ENCODE measurements at places on chromosomes 7 and 10.

GRCh38 chr10:113131613-113132261 is 181.7 kb downstream of the TCF7L2 start:
- no peak for DNase-seq

GRCh38 chr10:6407034-6407721 is 172.9 kb downstream of the PRKCQ start:
- no peak for DNase-seq

DNA sequence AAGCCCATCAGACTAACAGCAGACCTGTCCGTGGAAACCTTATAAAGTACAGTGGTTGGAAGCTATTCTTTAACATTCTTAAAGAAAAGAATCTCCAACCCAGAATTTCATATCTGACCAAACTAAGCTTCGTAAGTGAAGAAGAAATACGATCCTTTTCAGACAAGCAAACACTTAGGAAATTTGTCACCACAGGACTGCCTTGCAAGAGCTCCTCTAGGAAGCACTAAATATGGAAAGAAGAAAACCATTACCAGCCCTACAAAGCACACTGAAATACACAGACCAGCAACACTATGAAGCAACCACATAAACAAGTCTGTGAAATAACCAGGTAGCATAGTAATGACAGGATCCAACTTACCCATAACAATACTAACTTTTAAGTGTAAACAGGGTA is 177.7 kb upstream of the PRSS1 start:
- DNase-seq: no peak

GRCh38 chr10:122154545-122155366 is 116.3 kb upstream of the BTBD16 start:
- no peak for DNase-seq

- DNase-seq: no peak
Observed at GRCh38 chr10:86229811-86230556, 136.6 kb downstream of the GRID1 start.

DNA sequence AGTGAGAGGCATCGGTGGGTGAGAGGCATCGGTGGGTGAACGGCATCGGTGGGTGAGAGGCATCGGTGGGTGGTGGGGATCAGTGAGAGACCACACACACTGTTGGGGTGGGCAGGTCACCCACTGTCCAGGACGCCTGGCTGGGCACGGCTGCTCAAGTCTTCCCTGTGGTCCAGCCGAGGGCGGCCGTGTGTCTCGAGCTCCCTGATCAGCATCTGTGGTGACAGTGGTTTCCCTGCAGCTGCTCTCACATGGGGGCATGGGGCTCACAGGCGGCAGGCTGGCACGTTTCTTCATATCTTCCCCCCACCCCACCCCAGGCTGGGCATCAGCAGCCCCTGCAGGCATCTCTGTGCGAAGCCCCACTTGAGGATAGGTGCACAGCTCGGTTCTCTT is 78.2 kb downstream of the NKX6-2 start:
- DNase-seq: no peak

GRCh38 chr7:140672382-140673062 is at the start of gene ADCK2:
Gene ADCK2, plus strand, starts transcription at chr7:140672945. Its CDS starts 386 bp downstream, at chr7:140673331.
- DNase-seq: no peak

- DNase-seq: no peak
Observed at GRCh38 chr10:127812041-127812440, 75.1 kb downstream of the FOXI2 start.

- DNase-seq: no peak
Observed at GRCh38 chr10:32091046-32091445, 34.8 kb upstream of the KIF5B start.

DNA sequence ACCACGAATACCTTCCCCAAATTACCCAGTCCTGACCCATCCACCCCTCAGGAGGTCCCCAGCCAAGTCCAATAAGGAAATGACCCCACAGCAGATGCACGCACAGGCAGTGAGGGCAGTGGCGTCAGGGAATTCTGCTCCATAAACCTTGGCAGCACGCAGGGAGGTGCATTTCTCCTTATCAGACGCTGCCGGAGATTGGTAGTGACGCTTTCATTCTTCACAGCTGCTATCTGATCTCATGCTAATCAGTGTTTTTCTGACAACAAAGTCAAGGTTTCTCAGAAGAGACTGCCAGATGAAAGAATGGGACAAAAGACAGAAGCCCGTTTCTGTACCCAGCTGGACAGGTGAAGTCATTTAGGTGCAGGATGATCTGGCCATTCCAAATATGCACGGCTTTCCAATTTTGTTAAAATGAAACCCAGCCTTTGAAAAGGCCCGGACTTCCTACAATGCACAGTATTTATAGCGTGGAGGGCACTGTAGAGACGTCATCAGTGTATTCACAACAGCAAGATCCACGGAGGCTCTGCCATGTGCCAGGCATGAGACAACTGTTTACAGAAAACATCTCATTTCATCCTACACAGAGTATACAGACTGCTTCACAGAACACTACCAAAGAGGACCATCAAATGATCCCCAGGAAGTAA is 35.3 kb downstream of the DIP2C start:
- DNase-seq: peak; percentile 87

DNA sequence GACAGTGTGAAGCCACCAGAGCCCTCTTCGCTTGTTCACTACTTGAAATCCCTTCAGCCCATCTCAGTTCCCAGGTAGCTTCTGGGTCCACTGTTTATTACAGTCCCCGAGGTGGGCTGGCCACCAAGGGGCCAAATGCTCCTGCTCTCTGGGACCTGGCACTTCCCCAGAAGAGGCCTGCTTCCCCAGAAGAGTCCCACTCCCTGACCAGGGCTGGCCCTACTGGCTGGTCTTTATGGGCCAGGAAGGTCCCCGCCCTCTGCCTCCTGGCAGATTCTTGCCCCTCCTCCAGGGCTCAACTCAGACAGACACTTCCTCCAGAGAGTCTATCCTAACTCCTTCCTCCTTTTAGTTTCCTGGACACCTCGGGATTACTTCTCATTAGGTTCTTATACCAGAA is 70.7 kb upstream of the LRRC18 start:
- DNase-seq: no peak

DNA sequence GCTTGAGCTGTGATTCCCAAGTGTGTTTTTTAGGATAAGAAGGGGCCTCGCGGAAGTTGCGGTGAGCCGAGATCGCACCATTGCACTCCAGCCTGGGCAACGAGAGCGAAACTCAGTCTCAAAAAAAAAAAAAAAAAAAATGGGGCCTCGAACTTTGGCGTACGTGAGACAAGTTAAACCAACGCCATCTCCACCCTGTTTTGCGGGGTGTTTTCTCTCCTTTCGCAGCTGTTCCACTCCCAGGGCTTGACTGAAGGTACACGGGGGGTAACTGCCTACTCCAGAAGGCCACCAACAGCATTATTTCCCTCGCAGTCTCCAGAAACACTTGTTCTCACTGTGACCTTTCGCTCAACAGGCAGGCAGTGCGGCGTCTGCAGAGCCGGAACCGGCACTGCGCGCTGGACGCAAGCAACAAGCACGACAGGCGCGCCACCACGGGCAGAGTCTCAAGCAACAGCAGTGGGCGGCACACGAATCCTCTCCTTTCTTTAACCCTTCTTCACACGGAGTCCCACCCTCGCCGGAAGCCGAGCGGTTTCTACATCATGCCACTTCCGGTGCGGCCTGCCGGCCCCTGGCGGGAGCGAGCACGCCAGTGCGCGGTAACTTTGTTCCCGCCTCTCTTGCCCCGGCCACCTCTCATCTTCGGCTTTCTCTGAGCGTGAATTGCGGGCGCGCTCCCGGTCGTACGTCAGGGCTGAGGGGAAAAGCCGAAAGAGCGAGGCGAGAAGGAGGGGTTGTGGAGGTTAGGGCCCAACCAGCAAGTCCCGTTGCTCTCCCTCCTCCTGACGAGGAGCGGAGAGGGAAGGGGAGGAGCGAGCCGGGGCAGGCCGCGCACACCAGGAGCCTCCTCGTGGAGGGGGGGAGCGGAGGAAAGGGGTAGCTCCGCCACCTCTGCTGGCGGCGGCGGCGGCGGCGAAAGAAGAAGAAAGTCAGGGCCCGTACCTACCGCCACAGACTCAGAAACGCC is 814 bp upstream of the CDK13 start:
- peak; percentile 100 for DNase-seq

GRCh38 chr10:67471022-67471421 is 225.0 kb downstream of the CTNNA3 start:
- no peak for DNase-seq

DNA sequence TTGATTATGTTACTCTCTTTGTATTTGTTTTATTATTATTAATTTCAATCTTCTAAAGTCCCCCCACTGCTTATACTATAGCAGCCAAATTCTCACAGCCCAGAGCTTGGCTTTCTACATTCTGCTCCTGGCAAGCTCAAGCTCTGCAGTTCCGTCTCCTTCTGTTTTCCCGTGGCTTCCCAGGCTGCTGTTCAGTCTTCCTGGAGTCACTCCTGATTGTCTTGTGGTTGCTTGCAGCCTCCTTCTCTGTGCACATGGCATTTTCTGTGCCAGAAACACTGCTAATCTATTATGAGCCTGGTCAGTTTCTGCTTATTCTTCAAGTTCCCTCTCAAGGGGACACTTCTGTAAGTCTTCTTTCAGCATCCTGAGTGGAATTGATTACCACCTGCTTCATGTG is 533.7 kb upstream of the IGFBP3 start:
- DNase-seq: peak; percentile 1

- DNase-seq: no peak
Observed at GRCh38 chr10:27736396-27736795, 9.2 kb downstream of the MKX start.

GRCh38 chr7:84145892-84146291 is 48.7 kb downstream of the SEMA3A start:
- DNase-seq: no peak

GRCh38 chr7:35492451-35493175 is 202.3 kb downstream of the HERPUD2 start:
- DNase-seq: no peak

- DNase-seq: no peak
Observed at GRCh38 chr7:713139-713457, 13.4 kb upstream of the DNAAF5 start.

Measured in foreskin melanocyte (primary cell).